AG04450 (cell line): ENCODE measurements at places on chromosomes 12 and 14. TPM values are rescaled to one million over a fixed set of nuclear protein-coding genes. Genes with fewer than 3 reads are reported as not detected.
A peak's percentile ranks its signal among the peaks of the same experiment; 100 is the strongest.

Gene COQ5
- 36.2 and 47.1 TPM in 2 replicates for polyA plus RNA-seq

Gene HCFC2
- polyA plus RNA-seq: 20.8 and 31.4 TPM in 2 replicates

Gene CCND2
- 3.6 and 4.2 TPM in 2 replicates for polyA plus RNA-seq

Gene CCDC175
- polyA plus RNA-seq: not detected in 2 replicates

Gene OR6C2
- polyA plus RNA-seq: not detected in 2 replicates

Gene APOF
- polyA plus RNA-seq: not detected in 2 replicates

Gene SERPINA5
- not detected in 2 replicates for polyA plus RNA-seq

Gene PNN
- polyA plus RNA-seq: 18.5 and 19.7 TPM in 2 replicates

GRCh38 chr12:99383258-99383657 lies 264.3 kb upstream of the GARIN6 start:
- no peak for DNase-seq

DNA sequence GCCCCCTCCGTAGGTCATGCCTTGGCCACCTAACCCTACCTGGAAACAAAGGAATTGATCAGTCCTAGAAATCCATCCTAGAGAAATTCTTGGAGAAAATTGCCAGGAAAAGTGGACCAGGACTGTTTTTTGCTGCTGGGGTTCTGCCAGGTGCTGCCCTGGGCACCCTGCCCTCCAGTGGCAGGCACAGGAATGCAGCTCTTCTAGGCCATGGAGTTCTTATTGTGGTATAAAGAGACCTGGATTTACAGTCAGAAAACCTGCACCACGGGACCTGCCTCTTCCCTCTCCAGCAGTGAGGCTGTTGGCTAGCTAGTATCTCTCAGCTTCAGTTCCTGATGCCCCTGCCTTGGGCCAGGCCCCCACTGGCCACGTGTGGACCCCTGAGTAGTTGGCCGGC lies 59.7 kb downstream of the SLC24A4 start:
- no peak for DNase-seq

GRCh38 chr14:90278199-90279175 lies 22.1 kb downstream of the PSMC1 start:
- DNase-seq: no peak

DNA sequence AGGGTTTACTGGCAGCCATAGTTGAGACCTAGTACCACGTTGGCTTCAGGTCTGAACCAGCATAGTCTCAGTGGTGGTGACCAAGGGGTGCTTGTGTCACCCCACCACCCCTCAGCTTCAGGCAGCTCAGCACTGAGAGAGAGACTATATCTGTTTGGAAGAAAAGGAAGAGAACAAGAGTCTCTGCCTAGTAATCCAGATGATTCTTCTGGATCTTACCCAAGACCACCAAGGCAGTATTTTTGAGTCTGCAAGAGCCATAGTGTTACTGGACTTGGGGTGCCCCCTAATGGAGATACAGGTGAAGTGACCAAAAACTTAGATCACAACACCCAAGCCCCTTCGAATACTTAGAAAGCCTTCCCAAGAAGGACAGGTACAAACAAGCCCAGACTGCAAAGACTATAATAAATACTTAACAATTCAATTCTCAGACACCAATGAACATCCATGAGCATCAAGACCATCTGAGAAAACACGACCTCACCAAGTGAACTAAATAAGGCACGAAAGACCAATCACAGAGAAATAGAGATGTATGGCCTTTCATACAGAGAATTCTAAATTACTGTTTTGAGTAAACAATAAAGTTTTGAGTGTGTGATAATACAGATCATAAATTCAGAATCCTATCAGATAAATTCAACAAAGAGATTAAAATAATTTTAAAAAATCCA lies 107.0 kb downstream of the HELB start:
- DNase-seq: peak; percentile 61

DNA sequence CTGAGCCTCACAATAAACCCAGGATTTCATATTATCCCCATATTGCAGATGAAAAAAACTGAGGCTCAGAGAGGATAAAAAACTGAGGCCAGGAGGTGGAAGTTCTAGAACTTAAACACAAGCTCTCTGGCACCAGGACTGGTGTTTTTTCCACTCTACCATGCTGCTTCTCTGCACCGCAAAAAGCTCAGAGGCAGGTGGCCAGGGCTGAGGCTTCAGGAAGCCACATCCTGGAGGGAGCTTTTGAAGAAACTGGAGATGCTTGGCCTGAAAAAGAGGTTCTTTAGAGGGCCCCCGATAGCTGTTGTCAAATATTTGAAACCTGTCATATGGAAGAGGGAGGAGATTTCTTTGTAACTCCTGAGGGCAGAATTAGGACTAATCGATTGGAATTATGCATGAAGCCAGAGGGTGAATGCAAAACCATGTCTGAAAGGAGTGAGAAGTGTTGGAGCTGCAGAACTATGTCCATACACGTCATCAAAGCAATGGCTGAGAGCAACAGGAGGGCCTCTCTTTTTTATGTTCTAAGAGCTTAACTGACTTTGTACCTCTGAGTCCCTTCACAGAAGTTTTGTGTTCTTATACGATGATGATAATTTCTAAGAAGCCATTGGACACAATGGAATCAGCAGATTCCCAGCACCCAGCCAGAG lies 448.6 kb downstream of the FUT8 start:
- no peak for DNase-seq

DNA sequence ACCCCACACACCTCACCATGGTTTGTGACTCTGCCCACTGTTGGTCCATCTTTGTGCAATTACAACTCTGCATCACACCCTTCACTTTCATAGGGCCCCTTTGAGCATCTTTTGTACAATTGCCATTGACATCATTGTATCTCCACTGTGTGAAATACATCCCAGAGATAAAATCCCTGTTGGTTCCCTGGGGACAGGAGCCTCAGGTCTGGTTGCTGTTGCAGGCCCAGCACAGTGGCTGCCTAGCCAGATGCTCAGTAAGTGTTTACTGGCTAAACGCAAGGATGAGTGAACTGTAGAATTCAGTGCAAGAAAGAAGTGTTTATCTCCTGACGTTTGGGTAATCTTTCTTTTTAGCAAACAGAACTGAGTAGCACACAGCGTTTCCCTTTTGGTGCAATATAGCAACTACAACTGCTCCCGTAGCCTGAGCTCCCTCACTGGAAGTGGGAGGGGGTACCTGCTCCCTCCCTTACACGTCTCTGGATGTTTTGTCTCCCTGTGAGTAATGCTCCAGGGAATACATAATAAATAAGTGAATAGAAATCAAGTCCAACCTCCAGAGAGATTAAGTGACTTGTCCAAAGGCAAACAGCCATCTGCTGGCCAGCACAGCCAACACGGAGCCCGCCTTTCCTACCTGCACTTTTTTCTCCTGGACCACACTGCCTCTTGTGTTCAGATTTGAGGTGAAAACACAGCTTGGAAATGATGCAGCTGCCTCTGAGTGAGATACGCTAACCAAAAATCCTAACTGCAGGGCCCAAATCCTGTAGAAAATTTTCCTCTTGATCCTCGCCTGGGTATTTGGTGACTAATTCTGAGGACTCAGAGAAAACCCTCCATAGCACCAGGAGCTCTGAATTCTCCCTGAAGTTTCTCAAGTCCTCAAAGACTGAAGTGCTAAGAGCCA lies 27.4 kb downstream of the GALNT16 start:
- no peak for DNase-seq

- DNase-seq: no peak
These were observed 13.4 kb downstream of the NCAPD2 start for GRCh38 chr12:6507102-6507998.

- no peak for DNase-seq
These were observed 145.1 kb upstream of the GRIP1 start for GRCh38 chr12:66823857-66824570.

- peak; percentile 90 for DNase-seq
These were observed 91.3 kb downstream of the TSPAN9 start for GRCh38 chr12:3168223-3169221.

DNA sequence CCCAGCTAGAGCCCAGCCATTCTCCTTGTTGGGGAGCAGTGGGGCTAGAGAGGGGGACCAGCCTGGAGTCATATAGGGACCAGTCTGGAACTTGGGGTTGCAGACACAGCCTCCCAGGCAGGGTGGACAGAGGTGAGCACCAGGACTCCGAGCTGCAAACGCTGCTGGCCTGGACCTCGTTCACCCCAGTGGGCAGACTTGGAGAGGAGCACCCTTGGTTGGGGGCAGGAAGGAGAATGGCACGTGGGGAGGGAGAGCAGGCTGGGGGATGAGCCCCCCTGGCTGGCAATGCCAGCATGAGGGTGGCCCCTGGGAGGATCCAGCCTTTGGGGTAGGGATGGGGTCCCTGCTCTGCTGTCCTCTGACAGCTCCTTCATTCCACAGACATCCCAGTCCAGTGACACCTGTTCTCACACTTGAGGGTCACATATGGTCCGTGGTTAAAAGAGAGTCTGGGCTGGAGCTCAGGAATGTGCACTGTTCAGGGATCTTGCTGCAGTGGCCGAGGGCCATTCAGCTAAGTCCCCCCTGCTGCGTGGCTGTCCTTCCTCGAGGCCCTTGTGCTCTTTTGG lies 2.8 kb downstream of the LBHD2 start:
- no peak for DNase-seq

- DNase-seq: no peak
These were observed 58.7 kb upstream of the GZMB start for GRCh38 chr14:24692382-24693352.

DNA sequence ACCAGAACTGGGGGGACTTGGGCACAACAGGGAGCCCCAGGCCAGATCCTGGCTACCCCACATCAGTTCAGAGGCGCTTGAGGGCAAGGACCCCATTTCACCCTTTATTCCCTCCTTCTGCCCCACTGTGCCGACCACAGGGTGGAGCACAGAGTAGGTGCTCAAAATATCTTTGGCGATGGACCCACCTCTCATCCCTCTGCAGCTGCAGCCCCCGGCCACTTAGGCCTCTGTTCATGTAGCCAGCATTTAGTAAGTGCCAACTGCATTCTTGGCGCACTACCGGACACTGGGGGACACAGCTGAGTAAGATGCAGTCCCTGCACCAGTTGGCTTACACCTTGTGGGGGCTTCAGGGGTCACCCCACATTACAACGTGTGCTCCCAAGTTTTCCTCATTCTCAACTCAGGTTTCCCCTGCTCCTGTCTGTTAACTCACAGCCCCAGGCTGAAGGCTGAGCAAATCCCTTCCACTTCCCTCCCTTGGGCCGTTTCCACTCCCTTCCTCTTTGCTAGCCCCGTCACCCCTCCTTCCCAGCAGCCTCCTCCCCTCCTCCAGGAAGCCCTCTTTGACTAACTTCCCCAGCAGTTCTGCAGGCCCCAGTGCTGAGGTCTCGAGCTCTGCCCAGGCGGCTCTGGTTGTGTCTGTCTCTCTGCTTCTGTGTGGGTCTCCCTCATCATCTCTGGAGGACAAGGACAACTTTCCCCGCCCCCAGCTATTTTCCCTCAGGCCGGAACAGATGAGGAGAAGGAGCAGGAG lies 26.5 kb downstream of the KRT80 start:
- DNase-seq: no peak

DNA sequence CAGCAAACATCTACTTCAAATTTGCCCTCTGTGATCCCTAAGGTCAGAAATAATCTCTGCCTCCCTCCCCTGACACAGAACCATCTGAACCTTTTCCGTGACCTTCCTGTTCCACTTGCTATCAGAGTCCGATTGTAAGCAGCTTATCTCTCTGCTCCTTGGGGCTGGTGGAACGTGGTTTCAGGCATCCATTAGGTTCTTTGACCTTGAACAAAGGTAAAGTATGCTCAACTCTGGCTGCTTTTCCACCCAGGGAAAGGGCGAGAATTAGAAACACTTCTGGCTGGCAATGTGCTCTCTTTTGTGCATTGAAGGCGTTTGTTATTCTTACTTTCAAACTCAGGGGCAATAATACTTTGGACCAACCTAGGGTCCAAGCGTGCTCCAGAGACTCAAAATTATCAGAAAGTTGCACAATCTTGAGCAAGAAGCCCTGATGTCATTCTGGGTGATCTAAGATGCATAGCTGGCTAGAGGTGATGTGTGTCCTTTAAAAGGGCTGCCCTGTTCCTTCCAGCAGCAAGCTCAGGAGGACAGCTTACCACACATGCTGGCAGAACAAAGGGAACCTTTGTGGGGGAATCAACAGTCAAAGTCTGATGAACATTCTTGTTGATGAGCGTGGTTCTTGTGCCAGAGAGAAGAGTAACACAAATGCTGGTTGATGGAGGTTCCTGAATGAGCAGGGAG lies 29.8 kb downstream of the ADGRD1 start:
- DNase-seq: no peak

GRCh38 chr14:31277085-31277484 lies 69.5 kb upstream of the HECTD1 start:
- no peak for DNase-seq

DNA sequence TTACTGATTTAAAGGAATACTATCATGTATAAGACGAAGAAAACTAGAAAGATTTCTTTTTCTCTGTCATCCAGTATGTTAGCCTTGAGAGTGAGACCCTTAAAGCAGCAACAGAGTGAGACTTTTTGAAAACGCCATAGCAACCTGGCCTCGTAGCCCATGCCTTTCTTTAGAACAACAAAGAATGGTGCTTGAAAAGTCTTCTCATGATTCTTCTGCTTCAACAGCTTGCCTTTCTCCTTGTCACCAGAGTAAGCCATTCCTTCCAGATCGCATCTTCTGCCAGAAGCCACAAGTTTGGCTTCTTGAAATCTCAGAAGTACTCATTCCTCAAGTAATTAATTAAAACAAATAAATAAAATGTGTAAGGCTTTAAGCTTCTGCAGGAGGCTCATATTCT lies 109.3 kb downstream of the PDE3A start:
- DNase-seq: no peak

DNA sequence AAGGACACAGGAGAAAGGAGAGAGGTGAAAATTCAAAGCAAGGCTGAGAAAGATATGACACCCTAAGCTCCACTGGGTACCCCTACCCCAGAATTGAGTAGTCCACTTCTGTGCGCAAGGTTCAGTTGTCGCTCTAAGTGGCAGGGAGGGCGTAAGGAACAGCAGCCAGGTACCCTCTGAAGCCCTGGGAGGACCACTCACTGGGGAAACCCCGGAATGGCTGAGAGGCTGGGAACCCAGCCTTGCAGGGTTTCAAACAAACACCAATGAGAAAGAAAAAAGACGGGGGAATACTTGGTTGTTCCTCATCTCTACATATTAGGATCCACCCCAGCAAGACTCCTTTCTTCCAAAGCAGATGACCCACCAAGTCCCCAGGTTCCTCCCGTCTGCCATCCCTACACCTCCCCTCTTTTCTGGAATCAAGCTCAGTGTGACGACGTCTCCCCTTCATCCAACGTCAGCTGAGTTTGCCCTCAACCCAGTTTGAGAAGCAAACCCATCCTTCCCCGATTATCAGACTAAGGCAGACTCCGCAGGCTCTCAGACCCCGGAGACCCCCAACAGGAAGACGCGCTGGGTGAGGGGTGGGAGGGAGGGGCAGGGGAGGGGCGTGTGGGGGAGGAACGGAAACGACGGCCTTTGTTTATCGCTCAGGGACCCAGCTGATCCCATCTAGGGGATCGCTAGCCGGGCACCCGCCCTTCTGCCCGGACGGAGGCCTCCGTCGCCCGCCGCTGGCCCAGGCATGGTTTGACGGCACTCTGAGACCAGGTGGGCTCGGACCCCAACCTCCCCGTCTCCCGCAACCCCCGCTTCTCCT lies 795 bp downstream of the LMBR1L start:
- DNase-seq: no peak

- no peak for DNase-seq
These were observed 606 bp downstream of the EP400 start for GRCh38 chr12:131950182-131950913.

DNA sequence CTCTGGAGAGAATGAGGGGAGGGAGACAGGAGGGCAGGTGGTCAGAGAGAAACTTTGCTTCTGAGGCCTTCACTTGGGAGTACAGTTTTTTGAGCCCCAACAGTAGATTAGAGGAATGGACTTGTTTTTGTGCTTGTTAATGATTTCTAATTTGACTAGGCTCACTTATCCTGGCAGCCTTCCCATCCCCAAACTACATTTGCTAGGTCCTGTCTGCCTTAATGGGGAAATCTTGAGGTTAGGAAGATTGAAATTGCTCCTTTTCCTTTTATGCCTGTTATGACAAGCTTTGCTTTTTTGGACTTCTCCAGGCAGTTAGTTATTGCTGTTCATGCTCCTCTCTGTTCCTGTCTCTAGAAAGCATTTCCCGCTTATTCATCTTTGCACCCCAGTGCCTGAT lies 37.7 kb downstream of the SYNE2 start:
- DNase-seq: no peak
